NCI-H510A treated with DMSO at 0.1 percent for 48 hours (cell line): ENCODE measurements at places on chromosomes 2 and 18.

DNA sequence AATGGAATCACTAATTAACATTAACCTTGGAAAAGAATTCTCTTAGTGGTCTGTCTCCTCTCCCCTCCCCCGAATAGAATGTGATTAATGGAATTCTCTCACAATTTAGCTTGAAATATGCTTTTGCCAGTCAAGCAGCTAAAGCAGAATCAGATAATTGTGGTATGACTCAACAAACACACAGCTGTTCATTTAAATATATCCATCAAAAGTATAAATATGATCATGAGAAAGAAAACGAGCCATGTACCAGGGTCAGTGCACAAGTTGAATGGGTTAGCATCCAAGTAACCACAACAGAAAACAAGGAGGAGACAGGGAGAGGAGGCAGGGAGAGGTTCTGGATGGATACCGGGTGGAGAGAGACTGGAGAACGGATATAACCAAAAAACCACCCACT is 66.9 kb downstream of the ACVR1 start:
- DNase-seq = no peak

- DNase-seq = peak; percentile 14
Observed at GRCh38 chr2:179898873-179899272, 37.5 kb upstream of the ZNF385B start.

DNA sequence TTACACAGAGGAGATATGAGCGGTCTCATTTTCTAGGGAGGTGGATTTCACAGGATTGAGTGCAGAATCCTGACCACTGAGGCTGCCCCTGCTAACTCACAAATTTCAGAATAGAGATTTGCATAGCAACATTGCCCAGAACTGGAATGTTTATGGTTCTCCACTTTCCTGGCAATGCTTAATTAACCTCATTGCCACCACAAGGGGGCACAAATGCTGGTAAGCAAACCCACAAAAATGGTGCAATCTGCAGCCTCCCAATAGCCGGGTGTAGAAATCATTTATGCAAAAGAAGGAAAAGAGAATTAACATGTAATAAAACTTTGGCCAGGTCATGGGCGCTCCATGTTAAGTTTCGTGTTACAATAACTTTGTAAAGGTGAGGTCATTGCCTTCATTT is 112.4 kb downstream of the CYRIA start:
- DNase-seq = peak; percentile 4

DNA sequence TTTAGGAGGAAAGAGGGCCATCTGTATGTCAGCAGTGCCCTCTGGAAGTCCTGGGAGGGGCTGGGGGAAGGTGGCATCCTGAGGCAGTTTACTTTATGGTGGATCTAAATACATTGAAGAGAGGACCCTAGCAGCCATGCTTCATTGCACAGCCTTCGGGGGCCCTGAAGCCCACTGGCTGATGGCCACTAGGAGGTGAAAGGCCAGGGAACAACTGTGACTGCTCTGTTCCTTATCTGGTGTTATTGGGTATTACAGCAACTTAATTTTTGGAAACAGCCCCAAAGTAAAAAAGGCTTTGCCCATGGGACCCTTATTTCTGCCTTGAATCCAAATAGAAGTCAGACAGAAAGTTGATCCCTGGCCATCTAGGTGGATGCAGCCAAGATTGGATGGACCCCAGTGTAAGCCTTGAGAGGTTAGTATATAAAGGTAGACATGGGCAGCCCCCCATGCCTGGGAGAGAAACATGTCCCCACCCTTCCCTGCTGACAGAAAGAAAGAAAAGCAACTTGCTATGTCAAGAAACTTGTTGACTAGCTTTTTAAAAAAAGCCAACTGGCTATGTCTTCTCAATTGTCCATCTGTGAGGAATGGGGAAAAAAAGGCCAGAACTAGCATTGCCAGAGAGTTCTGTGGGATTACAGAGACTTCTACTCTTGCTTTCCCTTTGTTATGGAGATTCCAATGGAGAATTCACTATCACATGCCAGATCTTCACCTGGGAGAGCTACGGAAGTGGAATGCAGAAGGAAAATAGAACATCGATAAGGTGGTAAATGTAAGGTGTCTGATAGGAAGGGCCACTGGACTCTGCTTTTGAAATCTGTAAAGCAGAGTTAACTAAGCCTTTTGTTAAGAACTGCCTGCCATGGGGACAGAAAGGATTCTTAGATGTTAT is 58.6 kb upstream of the OSR1 start:
- DNase-seq = no peak

DNA sequence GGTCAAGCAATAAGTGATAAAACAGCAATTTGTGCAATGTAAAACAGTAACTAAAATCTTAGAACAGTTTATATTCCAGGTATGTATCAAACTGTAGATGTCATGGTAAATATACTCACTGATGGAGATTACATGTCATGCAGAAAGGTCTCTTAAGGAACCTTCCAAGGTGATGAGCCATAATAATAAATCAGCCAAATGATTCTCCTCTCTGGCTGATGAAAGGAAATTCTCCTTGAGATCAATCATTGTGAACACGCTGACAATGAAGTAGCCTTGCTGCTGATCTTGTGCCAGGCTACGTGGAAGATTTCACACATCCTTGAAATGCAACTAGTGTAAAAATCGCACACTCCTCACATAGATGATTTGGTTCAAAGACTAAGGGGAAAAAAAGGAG is 392.5 kb upstream of the CDH7 start:
- DNase-seq = no peak

DNA sequence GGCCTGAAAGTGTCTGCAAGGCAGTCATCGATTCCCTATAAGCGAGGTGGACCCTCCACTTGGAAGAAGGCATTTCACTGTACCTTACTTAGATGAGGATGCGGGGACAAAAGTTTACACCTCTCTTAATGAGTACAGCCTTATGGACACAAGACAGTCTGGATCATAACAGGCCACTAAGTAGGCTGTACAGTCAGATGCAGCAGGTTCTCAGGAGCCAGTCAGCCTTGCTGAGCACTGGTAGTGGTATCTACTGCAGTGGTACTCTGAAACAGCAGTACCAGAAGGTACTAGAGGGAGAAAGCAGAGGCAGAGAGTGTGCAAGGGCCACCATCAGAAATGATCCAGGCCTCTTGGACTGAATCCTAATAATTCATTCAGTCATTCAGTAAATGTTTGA is 77.6 kb downstream of the KCMF1 start:
- no peak for DNase-seq

DNA sequence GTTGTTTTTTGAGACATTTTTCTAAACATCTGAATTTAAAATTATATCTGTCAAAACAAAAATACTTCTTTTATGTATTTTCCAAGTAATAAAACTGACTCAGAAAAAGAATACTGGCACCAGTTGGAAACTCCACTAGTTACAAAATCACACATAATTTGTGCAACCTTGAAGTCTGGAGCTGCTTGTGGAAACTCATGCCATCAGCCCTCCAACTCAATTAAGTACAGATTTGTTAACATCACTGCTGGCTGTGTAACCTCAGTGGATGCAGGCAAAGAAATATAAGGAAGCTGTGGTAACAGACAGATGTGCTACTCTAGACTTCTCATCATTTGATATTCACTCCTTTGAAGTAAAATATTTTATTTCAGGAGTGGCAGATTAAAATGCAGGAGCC is 30.0 kb upstream of the RAPH1 start:
- no peak for DNase-seq

DNA sequence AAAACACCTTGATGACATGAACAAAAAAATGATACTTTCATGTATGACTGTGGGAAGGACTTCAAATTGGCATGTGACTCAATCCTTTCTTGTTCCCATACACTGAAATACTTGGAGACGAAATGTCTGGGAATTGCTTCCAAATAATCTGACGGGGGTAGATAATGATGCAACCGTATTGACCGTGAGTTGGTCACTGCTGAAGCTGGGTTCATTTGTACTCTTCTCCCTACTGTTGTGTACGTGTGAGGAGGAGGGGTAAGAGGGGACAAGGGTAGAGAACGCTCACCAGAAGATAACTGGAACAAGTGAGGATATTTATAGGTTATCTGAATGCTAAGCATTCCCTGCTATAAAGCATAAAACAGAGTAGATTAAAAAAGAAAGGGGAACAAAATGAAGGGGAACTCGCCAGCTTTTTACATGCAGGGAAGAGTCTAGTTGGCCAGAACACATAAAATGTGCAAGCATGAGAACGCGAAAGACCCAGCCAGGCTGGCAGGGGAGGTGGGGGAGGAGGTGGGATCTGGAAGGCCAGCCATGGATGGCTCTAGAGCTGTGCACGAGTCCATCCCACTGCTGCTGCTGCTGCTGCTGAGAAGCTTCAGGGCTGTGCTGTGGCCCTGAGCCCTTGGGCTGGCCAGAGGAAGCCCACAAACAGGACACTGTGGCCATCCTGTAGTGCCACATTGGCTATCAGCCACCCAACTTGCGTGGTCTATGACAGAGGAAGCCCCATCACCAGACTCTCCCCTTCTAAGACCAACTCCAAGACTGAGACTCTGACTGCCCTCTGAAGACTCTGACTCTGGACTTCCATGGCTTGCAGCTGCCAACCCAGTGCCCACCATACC is 15.2 kb upstream of the CETN1 start:
- DNase-seq = no peak

DNA sequence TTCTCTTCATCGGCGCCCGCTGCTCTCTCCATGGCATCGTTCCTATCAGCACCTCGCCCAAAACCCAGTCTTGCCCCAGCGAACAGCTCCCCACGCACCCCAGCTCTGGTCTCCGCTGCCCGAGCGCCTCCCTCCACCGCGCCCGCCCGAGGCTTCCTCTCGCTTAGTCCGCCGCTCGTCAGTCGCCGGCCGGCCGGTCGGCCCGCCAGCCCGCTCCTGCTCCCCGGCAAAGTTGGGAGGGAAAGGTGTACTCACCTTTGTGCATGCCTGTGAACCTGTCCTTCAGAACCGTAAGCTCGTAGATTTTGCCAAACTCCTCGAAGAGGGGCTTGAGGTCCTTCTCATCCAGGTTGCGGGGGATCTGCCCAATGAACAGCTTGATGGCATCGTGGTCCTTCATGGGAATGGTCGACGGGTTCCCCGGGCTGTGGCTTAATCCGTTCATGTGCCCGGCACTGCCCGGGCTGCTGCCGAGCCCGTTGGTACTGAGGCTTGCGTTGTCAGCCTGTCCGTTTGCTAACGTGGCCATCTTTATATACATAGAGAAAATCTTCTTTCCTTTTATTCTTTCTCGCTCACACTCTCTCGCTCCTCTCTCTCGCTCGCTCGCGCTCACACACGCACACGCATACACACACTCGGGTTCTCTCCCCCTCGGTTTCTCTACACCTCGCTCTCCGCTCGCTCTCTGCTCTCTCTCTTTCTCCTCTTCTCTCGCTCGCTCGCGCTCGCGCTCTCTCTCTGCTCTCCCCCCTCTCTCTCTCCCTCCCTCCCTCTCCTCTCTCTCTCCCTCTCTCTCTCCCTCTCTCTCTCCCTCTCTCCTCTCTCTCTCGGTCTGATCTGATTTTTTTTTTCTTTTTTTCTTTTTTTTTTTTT is at the start of gene CELF4:
Gene CELF4, minus strand, starts transcription at position 698 of the 876 bp plus-strand sequence.
- peak; percentile 88 for DNase-seq

DNA sequence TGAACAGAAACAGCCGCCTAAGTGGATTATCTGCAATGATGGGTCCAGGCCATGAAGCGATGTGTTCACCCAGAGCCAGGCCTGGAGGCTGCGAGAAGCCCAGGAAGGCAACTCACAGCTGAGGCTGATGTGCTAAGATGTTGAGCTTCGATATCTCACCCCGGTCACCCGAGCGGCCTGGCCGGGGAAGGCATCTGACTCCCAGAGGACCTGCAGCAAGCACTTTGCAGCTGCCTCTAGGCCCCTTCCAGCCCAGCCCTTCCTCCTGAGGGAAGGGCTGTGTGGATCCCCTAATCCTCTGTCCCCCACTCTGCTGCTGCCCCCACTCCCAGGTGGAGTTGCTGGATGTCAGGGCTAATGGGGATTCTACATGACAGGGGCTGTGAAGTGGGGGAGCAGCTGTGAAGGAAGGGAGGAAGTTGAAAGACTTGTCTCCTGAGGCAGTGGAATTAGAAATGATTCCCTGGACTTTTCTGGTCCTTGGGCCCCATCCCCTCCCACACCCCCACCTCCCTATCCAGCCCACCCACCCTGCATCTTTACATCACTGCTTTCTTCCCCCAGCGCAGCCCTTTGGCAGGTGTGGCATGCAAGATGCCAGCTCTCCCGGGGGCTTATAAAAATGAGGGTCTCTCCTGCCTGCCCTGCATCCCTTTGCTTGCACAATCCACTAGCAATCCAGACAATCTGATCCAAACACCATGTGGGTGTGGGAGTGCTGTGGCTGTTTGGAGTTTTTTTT is 4.3 kb downstream of the ATP6V1B1 start:
- no peak for DNase-seq

- DNase-seq = no peak
Observed at GRCh38 chr2:172173174-172173706, 70.5 kb upstream of the DLX2 start.

DNA sequence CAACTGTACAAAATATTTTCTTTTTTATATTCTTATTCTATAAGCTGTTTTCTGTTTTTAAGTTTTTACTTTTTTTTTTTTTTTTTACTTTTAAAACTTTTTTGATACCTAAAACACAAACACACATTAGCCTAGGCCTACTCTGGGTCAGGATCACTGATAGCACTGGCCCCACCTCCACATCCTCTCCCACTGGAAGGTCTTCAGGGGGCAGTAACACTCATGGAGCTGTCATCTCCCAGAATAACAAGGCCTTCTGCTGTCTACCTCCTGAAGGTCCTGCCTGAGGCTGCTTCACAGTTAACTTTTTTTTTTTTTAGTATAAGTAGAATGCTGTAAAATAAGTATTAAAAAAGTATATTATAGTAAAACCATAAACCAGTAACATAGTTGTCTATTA is 415.1 kb downstream of the PTPRM start:
- DNase-seq = no peak

- no peak for DNase-seq
Observed at GRCh38 chr2:27724191-27724590, 47.3 kb upstream of the MRPL33 start.

GRCh38 chr2:97766567-97766966 is 53.2 kb downstream of the ZAP70 start:
- no peak for DNase-seq

DNA sequence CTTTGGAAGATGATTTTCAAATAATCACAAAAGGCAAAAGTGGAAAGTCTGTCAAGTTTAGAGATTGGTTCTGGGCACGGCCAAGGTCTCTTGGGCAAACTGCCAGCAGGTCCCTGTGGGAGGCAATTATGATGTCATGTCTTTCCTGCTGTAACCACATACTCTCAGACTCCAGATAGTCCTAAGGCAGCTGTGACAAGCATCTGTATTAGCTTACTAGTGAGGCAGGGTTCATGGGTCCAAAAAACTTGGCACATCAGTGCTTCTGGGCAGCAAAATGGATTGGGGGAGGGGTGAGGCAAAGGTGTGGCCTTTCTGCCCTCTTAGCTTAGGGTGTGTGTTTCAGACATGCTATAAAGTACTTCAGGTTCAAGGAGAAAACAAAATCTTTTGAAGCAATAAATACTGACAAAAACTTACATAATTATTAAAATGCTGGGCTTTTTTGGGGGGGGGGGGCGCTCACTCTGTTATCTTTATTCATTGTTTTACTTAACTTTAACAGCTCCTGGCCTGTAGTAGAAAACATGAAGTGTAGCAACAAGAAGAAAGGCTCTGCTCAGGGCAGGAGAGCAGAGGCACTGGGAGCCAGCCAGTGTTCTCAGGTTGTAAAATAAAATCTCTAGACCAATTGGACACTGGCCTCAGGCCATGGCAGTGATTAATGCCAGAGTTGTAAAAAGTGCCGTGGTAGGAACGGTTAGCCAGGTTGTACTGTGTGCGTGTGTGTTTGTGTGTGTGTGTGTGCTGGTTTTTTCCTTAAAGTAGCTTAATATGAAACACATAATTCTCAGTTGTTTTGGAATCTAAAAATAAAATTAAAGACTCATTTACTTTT is 14.3 kb upstream of the TANC1 start:
- peak; percentile 49 for DNase-seq
